Transverse colon (tissue), 4 donors: ENCODE measurements at places on chromosomes 16 and 17. TPM values are rescaled to one million over a fixed set of nuclear protein-coding genes. Genes with fewer than 3 reads are reported as not detected.

DNA sequence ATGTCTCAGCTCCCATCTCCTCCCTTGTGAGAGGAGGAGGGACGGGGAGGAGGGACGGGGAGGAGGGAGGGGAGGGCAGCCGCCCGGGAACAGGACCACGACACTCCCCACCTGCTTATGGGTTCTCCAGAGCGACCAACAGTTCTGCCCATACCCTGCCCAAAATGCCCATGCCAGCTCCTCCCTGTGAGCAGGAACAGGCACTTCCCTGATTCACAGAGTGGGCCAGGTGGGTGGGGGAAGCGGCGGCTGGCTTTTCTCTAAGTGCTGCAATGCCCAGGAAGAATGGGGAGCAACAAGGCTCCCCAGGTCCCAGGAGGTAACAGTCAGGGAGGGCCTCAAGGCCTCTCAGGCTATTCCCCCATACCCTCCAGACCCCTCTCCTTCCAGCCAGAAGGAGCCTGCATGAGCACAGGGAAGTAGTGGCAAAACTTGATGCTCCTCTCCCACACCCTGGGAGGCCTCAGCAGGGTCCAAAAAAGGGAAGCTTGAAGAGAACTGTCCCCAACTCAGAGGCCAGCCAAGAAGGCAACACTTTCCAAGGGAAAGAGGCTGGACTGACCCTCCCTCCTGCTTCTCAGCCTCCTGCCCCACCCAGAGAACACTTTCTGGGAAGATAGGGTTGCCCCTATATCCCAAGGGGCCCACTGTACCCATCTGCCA lies 53.8 kb downstream of the MYO18A start:
- no peak for DNase-seq
- H3K4me1 ChIP-seq, result peaks cover 13% of the 10 kb centered on the region
- H3K27me3 ChIP-seq, result no peaks in the 10 kb centered on the region
- no peak overlapping the region for H3K4me3 ChIP-seq
- no peak overlapping the region for H3K27ac ChIP-seq

Gene TEKT1
- total RNA-seq, result not detected

DNA sequence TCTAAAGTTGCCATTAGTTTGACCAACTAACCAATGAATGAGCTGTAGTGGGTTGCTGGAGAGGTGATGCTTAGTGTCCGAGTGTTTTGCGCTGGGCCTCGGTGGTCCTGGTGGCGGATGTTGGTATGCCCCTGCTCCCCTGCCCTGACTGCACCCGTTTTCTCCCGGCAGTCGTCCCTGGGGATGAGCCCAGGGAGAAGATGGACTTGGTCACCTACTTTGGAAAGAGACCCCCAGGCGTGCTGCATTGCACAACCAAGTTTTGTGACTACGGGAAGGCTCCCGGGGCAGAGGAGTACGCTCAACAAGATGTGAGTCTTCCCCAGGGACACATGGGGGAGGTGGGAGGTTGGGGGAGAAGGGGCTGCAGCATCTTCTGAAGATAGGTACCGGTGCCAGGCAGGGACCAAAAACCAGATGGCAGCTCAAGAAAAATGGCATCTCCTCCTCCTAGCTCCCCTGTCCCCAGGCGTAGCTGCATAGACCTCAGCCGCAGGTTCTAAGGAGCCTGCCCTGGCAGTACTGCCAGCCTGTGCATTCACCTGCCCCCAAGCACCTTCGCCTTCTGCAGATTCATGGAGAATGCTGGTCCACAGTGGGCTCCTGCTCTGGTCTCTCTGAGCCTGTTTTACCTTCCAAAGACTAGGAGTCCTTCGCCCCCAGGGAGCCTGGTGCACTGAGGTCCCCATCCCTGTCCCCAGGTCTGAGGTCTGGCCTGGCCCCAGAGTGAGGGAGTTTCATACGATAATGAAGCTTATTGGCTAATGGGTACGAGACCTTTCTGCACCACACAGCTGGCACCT lies 5.3 kb downstream of the CNP start:
- H3K27me3 ChIP-seq, result no peaks in the 10 kb centered on the region
- no peak overlapping the region for H3K4me3 ChIP-seq
- H3K4me1 ChIP-seq, result no peaks in the 10 kb centered on the region

DNA sequence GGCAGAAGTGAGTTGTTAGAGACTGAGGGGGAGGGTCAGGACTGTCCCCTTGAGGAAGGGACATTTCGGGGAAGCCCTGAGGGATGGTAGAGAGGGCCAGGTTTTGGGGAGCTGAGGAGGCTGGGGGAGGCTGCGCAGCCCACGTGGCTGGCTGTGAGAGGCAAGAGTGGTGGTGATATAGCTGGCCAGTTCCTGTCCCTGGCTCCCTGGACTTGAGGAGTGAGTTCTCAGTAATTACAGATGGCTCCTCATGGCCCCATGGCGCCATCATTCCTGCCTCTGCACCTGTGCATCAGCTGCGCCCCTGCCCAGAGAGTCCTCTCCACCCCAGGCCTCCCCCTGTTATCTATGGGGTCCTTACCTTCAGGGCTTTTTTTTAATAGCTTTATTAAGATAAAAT lies 30.3 kb downstream of the MPRIP start:
- no peak for DNase-seq
- no peak overlapping the region for H3K4me3 ChIP-seq
- H3K27me3 ChIP-seq, result no peaks in the 10 kb centered on the region
- H3K36me3 ChIP-seq, result no peaks in the 10 kb centered on the region

Gene KCNH4
- not detected for total RNA-seq
